ENCODE measurements at places on chromosomes 4 and X. TPM values are rescaled to one million over a fixed set of nuclear protein-coding genes. Genes with fewer than 3 reads are reported as not detected.

DNA sequence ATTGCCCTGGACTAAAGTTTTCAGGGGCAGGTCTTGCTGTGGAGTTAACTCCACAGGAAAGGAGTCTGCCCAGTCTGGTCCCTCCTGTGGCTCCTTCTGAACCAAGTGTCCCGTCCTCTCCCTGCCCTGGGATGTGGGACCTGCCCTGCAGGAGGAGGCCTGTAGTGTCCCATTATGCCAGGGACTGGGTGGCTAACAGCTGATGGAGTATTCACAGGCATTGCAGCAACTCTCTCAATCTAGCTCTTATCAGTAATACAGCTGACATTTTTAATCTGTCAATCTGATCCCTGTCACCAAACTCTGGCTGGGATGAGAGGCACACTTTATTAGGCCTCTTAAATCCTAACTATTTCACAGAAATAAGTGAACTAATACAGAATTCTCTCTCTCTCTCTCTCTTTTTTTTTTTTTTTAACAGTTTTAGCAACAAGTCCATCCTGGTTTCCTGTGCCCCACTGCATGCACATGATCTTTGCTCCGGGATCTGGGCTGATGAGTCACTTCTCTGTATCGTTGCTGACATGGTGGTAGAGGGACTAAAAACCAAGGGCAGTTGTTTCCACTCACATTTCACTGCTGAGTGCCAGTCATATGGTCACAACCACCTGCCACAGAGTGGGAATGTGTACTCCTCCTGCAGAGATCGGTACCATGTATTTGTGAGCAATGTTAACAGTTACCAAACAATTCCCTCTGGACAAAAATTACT, 39.1 kb downstream of the HAND2 start:
- no peak overlapping the region for H3K27ac ChIP-seq
- H3K27me3 ChIP-seq: peaks cover 10% of the 10 kb centered on the region
- no peaks in the 10 kb centered on the region for H3K36me3 ChIP-seq
- peaks cover 45% of the 10 kb centered on the region for H3K4me1 ChIP-seq

- H3K27ac ChIP-seq: no peak overlapping the region
- no peak overlapping the region for H3K4me3 ChIP-seq
- H3K4me1 ChIP-seq: no peaks in the 10 kb centered on the region
- H3K36me3 ChIP-seq: no peaks in the 10 kb centered on the region
- no peaks in the 10 kb centered on the region for H3K27me3 ChIP-seq
Measured at GRCh38 chrX:86806786-86807185, 658.5 kb downstream of the DACH2 start.

GRCh38 chr4:39023059-39023458, 9.2 kb downstream of the TMEM156 start:
- no peaks in the 10 kb centered on the region for H3K4me1 ChIP-seq
- no peak overlapping the region for H3K4me3 ChIP-seq
- H3K27ac ChIP-seq: no peak overlapping the region
- DNase-seq: no peak
- H3K27me3 ChIP-seq: no peaks in the 10 kb centered on the region
- H3K36me3 ChIP-seq: no peaks in the 10 kb centered on the region

GRCh38 chr4:184845367-184846021, 19.7 kb upstream of the ACSL1 start:
- no peaks in the 10 kb centered on the region for H3K27me3 ChIP-seq
- no peak overlapping the region for H3K4me3 ChIP-seq
- no peaks in the 10 kb centered on the region for H3K36me3 ChIP-seq

GRCh38 chr4:137700751-137701150, 168.5 kb upstream of the PCDH18 start:
- no peaks in the 10 kb centered on the region for H3K36me3 ChIP-seq
- H3K27ac ChIP-seq: no peak overlapping the region

DNA sequence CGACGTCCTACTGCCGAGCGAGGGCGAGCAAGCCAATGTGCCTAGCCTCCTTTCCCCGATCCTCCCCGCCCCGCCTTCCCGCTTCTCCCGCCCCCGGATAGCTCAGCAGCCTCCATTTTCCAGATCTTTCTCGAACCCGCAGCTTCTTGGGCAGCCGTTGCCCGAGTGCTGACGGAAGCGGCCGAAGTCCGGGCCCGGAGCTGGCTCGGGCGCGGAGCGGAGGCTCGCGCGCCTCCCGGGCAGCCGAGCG, 172 bp upstream of the HSPA4L start:
- H3K27ac ChIP-seq: 0 out of 2 replicates have a peak overlapping the region, but pooled peaks have one; percentile 18
- no peaks in the 10 kb centered on the region for H3K27me3 ChIP-seq
- peak; percentile 95 for DNase-seq
- H3K4me1 ChIP-seq: no peaks in the 10 kb centered on the region
- no peaks in the 10 kb centered on the region for H3K36me3 ChIP-seq

GRCh38 chr4:70531981-70532380, 13.6 kb downstream of the AMTN start:
- DNase-seq: peak; percentile 4
- no peaks in the 10 kb centered on the region for H3K27me3 ChIP-seq
- H3K36me3 ChIP-seq: no peaks in the 10 kb centered on the region
- H3K4me3 ChIP-seq: no peak overlapping the region
- H3K4me1 ChIP-seq: no peaks in the 10 kb centered on the region
- no peak overlapping the region for H3K27ac ChIP-seq

GRCh38 chr4:27198246-27198645, 337.6 kb downstream of the STIM2 start:
- no peaks in the 10 kb centered on the region for H3K27me3 ChIP-seq
- H3K4me1 ChIP-seq: no peaks in the 10 kb centered on the region
- DNase-seq: peak; percentile 26
- no peaks in the 10 kb centered on the region for H3K36me3 ChIP-seq
- no peak overlapping the region for H3K27ac ChIP-seq

- H3K27me3 ChIP-seq: no peaks in the 10 kb centered on the region
- H3K4me1 ChIP-seq: no peaks in the 10 kb centered on the region
- no peaks in the 10 kb centered on the region for H3K36me3 ChIP-seq
- H3K27ac ChIP-seq: no peak overlapping the region
- no peak overlapping the region for H3K4me3 ChIP-seq
- no peak for DNase-seq
Measured at GRCh38 chr4:107449611-107450369, 270.2 kb downstream of the PAPSS1 start.

GRCh38 chr4:38151873-38152272, 191.7 kb downstream of the PTTG2 start:
- H3K4me1 ChIP-seq: peaks cover 34% of the 10 kb centered on the region
- no peaks in the 10 kb centered on the region for H3K36me3 ChIP-seq
- peak overlapping the region; percentile 81 for H3K27ac ChIP-seq
- H3K4me3 ChIP-seq: no peak overlapping the region
- peak; percentile 41 for DNase-seq

GRCh38 chrX:67538383-67538782, 5.4 kb upstream of the AR start:
- no peaks in the 10 kb centered on the region for H3K27me3 ChIP-seq
- H3K4me1 ChIP-seq: no peaks in the 10 kb centered on the region
- no peak for DNase-seq
- no peak overlapping the region for H3K27ac ChIP-seq

GRCh38 chrX:102610905-102611304, 11.6 kb downstream of the ARMCX5 start:
- no peaks in the 10 kb centered on the region for H3K4me1 ChIP-seq
- no peak for DNase-seq
- no peak overlapping the region for H3K4me3 ChIP-seq

- H3K4me1 ChIP-seq: no peaks in the 10 kb centered on the region
- no peaks in the 10 kb centered on the region for H3K27me3 ChIP-seq
- no peak for DNase-seq
- no peaks in the 10 kb centered on the region for H3K36me3 ChIP-seq
- H3K27ac ChIP-seq: no peak overlapping the region
Measured at GRCh38 chr4:145217349-145217748, 37.0 kb upstream of the OTUD4 start.

- H3K27me3 ChIP-seq: no peaks in the 10 kb centered on the region
- DNase-seq: peak; percentile 88
- H3K27ac ChIP-seq: peak within 1 kb of the TSS; percentile 99
- peaks cover 16% of the 10 kb centered on the region for H3K4me1 ChIP-seq
- H3K4me3 ChIP-seq: peak within 1 kb of the TSS; percentile 99
Measured at GRCh38 chrX:12974796-12975669, at the start of gene TMSB4X. Gene TMSB4X, plus strand, starts transcription at chrX:12975110.

- no peaks in the 10 kb centered on the region for H3K27me3 ChIP-seq
- H3K27ac ChIP-seq: no peak overlapping the region
- no peaks in the 10 kb centered on the region for H3K36me3 ChIP-seq
- no peak for DNase-seq
- H3K4me1 ChIP-seq: no peaks in the 10 kb centered on the region
Measured at GRCh38 chrX:27751976-27752375, 55.8 kb upstream of the MAGEB10 start.

- no peak overlapping the region for H3K4me3 ChIP-seq
- H3K27ac ChIP-seq: peak overlapping the region; percentile 52
- peak; percentile 37 for DNase-seq
- H3K36me3 ChIP-seq: no peaks in the 10 kb centered on the region
Measured at GRCh38 chr4:130478406-130478805, 1382.5 kb downstream of the C4orf33 start.

DNA sequence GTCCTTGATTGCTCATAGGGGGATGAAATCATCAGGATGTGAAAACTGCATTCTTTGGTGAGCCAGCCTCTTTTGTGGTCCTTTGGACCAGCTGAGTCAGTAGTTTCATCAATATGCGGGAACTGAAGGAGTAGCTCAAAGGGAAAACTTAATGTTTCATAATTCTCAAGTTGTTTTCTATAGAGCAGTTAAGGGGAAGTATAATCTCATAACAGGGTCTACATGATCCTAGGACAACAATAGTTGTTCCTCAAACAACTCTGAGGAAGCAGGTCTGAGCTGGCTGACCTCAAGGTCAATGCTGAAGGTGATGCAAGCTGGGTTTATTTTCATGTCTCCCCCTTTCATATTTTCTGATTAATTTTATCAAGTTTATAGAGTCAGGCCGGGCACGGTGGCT, 36.1 kb upstream of the IRF2 start:
- DNase-seq: no peak
- H3K4me1 ChIP-seq: peaks cover 18% of the 10 kb centered on the region

The FGD1 gene
- total RNA-seq: 9.1 TPM

The AMER1 gene
- total RNA-seq: 2.3 TPM

The SPANXB1 gene
- not detected for total RNA-seq

The THAP9 gene
- 1.6 TPM for total RNA-seq

The DOK7 gene
- not detected for total RNA-seq

The TBX22 gene
- total RNA-seq: not detected

The ATG4A gene
- total RNA-seq: 6.3 TPM

The ABCG2 gene
- total RNA-seq: 0.76 TPM

The FATE1 gene
- not detected for total RNA-seq

The TMEM47 gene
- total RNA-seq: 188 TPM

All from GM23248 (cell line).